ENCODE measurements at places on chromosomes 11 and 22.
A peak's percentile ranks its signal among the peaks of the same experiment; 100 is the strongest.

GRCh38 chr22:48018346-48018745 lies 1255.9 kb downstream of the TBC1D22A start:
- no peak for DNase-seq

DNA sequence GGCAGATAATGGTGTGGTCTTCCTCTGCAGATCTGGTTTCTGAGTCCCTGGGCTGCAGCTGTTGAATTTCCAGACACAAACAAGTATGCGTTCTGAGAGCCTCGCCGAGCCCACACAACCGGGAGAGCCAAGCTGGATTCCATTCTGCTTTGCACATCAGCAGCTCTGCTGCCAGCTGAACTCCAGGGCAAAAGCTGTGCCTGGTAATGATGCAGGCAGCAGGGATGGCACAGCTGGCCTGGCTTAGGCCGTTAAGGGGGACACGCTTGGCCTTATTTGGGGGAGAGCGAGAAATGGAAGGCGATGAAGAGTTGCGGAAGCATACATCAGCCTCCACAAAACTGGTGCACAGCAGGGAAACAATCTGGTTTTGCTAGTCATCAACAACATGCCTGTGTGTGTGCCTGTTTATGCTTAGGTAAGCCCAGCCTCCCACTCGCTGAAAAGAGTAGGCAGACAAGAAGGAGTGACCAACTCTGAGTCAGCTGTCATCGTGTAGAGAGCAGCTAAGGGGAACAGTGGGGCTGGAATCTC lies 25.1 kb downstream of the ADAMTS8 start:
- no peak for DNase-seq

DNA sequence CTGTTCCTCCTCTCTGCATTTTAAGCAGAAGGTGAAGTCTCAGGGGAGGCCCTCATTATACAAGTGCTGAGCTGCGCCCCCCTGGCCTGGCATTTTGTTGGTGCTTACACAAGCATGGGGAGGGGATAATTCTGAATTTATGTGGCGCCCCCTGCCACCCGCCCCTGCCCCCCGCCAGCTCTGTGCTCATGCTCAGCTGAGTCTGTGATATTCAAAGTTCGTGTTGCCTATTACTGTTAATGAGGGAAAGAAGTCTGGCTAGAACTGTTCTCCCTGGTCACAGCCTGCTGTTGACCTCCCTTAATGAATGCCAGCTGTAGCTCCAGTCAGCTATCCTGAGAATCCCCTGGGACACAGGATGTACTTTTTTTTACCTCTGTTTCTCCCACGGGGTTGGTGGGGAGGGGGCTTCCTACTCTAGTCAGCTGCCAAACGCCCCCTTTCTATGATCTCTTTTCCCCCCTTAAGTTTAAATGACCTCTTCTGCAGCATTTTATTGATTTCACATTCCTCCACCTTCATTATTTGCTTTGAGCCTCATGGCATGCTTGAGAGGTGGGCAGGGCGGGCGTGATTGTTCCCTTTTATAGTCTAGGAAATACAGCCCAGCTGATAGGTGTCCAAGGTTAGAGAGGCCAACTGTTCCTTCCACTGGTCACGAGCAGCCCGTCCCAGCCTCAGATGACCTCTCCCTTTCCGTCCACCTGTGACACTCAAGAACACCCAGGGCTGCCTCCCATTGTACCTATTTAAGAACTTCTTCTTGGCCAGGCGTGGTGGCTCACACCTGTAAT lies 12.2 kb downstream of the USP2 start:
- DNase-seq = no peak

- DNase-seq = peak; percentile 75
Observed at GRCh38 chr11:72629266-72629665, 45.0 kb downstream of the PDE2A start.

DNA sequence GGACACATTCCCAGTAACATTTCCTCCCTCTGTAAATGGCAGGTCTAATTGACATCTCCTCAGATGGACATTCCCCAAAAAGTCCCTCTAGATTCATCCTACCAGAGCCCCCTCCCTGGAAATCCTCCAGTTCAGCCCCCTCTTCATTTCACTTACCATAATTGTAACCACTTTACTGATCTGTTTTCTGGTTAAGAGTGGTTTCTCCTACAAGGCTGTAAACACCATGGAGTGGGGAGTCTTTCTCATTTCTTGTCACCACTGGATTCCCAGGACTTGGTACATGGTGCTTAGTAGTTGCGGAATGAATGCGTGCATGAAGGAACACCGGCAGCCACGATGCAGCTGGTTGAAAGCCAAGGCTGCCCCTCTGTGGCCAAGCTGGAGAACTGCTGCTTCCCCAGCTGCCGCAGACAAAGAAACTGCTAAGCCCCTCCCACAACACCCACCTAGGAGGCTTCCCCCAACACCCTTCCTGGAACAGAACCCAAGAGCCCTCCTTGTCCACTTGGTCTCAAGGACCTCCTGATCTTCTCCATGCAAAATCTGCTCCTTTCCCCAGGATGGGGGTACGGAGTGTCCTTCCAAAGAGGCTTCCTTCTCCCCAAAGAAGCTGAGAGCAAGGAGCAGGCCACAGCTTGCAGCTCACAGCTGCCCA lies 18.6 kb upstream of the SCARF2 start:
- peak; percentile 50 for DNase-seq

DNA sequence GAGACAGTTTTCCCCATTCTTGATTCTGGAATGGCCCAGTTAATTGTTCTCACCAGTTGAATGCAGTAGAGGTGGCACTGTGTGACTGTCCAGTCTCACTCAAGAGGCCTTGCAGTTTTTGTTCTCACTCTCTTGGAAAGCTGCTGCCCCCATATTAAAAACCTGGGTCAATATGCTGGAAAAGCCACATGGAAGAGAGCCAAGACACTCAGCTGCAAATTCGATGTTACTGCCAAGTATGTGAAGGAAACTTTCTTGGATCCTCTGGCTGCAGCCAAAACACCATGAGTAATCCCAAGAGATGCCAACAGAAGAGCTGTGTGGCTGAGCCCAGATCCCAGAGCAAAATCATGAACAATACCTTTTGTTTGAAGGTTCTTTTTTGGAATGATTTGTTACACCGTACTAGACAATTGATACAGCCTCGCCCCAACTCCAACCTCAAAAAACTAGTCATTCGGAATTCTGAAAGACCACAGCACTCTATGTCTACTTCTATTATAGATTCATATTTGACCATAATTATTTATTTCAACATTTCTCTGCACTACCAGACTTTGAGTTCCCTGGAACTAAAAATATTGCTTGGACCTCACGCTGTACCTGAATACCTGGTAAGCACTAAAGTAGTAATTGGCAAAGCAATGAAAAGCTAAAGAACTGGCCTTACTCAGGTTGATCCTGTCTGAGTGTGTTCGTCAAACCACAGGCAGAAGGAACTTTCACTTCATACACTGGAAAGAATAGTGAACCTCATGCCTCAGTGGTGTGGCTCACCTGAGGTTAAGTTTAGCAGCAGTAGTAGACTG lies 378.8 kb downstream of the ETS1 start:
- DNase-seq = no peak

- DNase-seq = no peak
Observed at GRCh38 chr11:5304046-5304445, 2.3 kb upstream of the OR51B4 start.
